GM19239 (cell line): ENCODE measurements at places on chromosomes 3 and 15.

GRCh38 chr3:196115678-196116083 is 33.8 kb upstream of the TFRC start:
- peak; percentile 41 for DNase-seq

DNA sequence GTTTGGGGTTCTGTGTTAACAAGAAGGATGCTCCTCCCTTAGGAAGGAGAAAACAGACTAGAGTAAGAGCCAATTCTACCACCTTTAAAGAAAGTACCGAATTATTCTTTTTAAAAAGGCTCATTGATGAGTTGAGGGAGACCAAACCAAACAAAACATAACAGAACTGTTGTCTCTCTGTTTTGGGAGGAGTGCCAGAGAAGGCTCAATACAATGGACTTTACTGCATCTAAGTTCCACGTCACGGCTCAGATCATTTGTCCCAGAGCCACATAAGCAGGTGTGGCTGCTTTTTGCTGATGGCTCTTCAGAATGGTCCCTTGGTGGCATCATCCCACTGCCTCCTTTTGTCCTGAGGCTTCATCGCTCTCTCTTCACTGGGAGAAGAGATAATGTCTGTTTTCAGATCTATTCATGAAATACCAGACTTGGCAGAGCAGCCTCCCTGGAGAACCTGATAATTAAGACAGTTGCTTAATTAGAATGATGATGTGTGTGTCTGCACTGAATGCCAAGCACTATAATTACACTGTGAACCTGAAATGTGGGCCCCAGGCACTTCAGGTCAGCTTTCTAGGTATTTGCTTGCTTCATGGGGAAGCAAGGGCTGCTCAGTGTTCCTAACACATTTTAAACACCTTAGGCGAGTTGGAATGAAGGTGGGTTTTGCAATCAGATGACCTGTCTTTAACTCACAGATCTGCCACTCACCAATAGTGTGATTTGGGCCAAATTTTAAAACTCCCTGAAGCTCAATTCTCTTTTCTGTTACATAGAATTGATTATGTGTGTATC is 335.2 kb upstream of the MCTP2 start:
- DNase-seq = no peak

GRCh38 chr15:89770041-89770440 is 6.1 kb upstream of the MESP2 start:
- no peak for DNase-seq

DNA sequence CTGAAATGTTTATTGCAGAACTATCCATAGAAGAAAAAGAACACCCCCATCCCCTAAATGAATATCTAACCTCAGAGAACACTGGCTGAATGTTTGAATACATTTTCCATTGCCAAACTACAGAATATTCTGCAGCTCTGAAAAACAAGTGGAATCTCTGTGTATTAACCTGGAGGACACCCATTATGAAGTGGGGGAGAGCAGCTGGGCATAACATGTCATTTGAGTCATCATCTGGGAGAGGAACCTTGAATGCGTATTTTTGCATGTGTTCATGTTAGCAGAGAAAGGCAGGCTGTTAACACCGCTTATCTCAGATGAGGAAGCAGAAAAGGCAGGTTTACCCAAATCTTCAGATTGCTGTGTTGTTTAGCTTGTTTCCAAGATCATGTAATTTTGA is 31.5 kb downstream of the ESYT3 start:
- no peak for DNase-seq

DNA sequence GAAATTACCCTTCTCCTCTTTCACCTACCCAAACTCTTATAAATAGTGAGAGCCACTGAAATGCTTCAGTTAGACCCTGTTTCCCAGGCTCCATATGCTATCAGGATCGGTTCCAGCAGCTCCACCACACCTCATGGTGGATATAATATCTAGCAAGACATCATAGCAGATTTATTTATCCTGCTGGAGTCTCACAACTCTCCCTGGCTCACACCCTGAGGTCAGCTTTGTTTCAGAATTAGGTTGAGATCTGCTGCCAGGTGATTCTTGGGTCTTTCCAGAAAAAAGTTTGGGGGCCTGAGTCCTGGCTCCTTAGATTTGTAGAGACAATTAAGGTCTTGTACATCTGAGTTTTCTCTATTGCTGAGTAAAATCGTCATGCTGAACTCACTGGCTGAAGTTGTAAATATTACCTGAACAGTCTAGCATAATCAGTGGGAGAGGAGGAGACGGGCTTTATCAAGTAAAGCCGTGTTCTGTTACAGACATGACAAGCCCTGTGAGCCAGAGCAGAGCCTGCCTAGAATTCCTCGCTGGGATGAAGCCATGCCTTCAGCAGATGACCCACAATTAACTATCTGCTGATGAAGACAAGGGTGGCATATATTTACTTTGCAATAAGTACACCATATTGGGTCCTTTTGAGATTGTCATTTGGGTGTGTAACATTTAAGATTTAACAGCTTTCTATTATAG is 131.6 kb downstream of the STAC start:
- no peak for DNase-seq

DNA sequence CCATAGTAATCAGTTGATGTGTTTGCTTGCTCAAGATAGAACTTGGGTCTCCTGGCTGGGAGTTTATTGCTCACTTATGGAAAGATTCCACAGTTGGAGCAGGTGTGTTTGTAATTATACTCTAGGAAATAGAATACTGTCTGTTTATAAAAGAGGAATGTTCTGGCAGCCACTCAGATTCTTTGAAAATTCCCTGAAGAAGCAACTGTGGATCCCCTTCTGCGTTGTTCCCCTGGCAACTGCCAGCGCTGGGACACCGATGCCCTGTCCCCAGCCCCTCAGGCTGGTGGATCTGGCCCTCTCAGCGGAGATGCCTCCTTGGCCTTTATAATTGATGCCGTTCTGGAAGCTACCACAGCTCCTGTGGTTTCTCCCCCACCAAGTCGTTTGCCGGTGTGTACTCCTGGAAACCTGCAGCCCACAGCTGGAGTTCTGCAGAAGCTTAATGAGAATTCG is 225.9 kb downstream of the ITPR1 start:
- DNase-seq = no peak

GRCh38 chr15:60003243-60004008 is 685 bp upstream of the FOXB1 start:
- DNase-seq = no peak

- DNase-seq = no peak
Measured at GRCh38 chr3:49831341-49831740, 17.6 kb upstream of the UBA7 start.

- DNase-seq = no peak
Measured at GRCh38 chr15:75195766-75196241, 5.9 kb upstream of the C15orf39 start.

GRCh38 chr3:21562243-21562642 is 188.8 kb downstream of the ZNF385D start:
- no peak for DNase-seq

DNA sequence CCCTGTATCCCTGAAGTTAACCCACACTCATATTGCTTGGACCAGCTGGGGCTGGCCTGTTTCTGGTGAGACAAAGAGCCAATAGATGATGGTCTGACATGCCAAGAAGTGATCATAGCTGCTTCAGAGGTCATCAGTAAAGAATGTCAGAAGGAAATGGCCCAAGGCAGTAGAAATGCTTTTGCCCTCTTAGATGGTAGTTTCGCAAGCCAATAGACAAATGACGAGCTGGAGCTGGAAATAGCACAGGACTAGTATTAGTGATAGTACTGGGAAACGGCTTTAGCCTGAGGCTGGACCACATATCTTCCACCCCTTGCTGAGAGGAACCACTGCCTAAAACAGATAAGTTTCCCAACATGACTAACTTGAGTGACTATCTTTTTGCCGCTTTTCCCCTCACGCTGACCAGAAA is 176.1 kb upstream of the THBS1 start:
- DNase-seq = no peak

- no peak for DNase-seq
Measured at GRCh38 chr3:29281344-29282241, 722 bp downstream of the RBMS3 start.

GRCh38 chr3:194046995-194047645 is 88.8 kb upstream of the HES1 start:
- no peak for DNase-seq

DNA sequence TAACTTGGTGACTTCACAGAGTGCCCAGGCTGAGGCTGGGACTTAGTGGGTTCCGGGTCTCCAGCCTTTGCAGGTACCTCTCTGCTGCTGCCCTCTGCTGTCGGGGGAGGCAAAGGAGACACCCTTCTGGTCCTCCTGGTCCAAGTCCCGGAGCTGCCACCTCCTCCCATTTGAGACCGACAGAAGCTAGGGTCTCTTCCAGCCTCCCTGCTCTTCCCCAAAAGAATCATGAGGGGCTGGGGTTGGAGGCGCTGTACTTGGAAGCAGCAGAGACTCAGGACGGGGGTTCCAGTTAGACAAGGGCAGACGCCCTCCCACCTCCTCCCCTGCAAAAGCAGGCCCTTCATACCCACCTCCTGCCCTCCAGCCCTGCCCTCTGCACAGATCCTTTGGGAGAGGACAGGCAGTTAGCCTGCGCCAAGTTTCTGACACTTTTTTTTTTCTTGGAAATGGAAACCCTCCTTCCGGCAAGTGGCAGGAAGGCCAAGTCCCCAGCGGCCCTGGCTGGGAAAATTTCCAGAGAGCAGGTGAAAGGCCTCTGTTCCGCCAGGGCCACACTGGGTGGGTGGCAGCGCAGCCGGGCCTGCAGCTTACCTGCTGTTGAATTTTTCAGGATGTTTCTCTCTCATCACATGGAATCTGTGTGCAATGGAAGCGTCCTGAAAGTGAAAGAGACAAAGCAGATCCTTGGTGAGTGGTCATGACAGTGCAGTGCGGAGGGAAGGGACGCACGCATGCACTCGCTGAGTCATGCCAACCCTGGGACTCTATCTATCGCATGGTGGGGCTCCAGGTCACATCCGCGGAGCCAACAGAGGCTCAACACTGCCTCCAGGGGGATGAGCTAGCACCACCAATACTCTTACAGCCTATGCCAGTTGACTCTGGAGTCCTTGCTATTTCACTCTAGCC is 119.9 kb downstream of the DGKG start:
- peak; percentile 54 for DNase-seq

- no peak for DNase-seq
Measured at GRCh38 chr15:68795298-68795848, 25.3 kb downstream of the ANP32A start.

GRCh38 chr3:79170021-79170420 is 597.8 kb downstream of the ROBO1 start:
- no peak for DNase-seq
